ENCODE measurements at places on chromosomes 4 and X.

DNA sequence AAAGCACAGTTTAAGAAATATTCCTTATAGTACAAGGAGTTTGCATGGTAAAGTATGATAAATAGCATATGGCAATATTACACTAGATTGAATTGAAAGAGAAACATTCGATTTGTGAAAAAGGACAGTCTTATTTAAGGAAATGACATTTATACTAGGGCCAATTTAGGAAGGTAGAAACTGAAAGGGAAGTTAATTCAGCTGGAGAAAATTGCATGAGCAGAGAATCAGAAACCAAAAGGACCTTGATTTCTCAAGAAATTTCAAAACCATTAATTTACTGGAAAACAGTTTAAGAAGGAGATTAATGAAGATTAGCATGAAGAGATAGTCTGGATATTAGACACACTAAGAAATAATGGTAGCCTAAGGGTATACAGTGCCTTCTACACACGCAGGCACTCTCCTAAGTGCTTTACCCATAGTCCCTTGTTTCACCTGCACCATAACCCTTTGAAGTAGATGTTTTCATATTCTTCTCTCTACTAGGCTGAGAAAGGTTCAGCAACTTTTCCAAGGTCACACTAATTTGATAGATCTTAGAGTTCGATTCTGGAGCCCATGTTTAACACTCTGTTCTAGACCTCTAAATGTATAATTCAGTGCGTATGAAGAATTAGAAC is 259.1 kb upstream of the SLIT2 start:
- no peak for DNase-seq

- no peak for DNase-seq
Measured at GRCh38 chrX:28649541-28649940, 62.3 kb downstream of the IL1RAPL1 start.

GRCh38 chr4:159273141-159273438 is 170.2 kb downstream of the RAPGEF2 start:
- no peak for DNase-seq

DNA sequence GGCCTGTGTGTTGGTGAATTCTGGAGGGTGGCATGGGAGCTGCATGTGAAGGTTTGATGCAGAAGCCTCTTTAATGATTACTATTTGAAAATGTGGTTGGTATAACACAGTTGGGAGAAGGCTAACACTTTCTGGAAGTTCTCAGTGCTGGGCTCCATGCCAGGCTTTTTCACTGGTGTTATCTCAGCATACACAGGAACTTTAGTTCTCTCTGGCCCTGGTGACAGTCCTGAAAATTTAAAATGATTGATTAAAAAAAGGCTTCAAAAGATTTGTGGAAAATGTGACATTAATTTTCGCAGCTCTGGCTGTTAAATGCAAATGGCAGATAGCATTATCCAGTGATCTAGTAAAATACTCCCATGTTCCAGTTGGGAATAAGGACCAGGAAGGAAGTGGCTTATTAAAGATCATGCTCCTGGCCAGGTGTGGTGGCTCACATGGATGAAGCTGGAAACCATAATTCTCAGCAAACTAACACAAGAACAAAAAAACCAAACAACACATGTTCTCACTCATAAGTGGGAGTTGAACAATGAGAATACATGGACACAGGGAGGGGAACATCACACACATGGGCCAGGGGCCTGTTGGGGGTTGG is 36.6 kb downstream of the DIPK2B start:
- DNase-seq = no peak

GRCh38 chr4:163776957-163777356 is 282.5 kb downstream of the TMA16 start:
- no peak for DNase-seq

- no peak for DNase-seq
Measured at GRCh38 chr4:172412851-172413580, 599.8 kb downstream of the GALNTL6 start.

DNA sequence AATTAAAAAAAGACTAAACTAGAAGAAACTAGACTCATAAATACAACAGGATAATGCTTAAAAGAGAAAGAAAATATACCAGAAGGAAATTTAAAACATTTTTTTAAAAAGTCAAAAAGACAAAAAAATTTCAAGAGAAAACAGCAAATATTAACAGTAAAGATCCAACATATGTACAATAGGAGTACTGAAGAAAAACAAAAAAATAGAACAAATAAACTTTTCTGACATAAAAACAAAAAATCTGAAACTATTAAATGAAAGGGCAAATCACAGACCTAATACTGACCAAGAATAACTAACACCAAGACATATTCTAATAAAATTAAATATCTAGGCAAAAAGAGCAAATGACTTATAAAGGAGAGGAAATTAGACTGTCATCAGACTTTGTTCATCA is 11.5 kb downstream of the DNAJB14 start:
- no peak for DNase-seq

GRCh38 chrX:40173143-40174000 is 75.6 kb upstream of the BCOR start:
- no peak for DNase-seq

- no peak for DNase-seq
Measured at GRCh38 chrX:14832586-14832985, 40.3 kb downstream of the FANCB start.

DNA sequence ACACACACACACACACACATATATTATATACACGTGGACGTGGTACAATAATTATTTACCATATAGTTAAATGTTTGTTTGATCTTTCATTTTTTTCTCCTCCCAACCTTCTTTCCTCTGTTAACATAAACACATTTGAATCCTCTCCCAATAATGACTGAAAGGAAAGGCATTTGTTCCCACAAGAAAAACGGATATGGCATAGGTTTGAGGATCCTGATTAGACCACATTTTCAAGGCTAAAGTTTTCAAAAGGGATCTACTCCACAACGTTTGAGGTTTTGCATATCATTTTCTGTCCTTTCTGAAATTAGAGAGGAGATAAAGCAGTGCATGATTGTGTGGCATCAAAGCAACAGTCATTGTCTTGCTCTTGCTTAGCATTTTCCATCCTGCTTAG is 1883.4 kb downstream of the STIM2 start:
- DNase-seq = no peak

DNA sequence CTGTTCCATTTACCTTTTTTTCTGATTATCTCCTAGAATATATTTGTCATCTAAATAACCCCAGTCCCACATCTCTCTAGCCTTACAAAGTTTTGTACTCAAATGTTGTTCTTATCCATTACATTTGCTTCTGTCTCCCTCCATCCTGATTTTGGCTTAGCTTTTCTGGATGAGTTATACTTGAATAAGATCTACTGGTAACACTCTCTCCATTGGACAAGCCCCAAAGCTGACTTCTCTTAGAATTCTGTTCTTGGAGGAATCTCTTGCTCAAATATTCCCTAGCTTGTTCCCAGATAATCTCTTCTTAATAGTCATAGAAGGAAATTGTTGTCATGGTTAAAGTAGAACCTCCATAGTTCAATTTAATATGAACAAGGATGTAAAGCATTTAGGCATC is 115.5 kb upstream of the HS3ST1 start:
- DNase-seq = no peak

- no peak for DNase-seq
Measured at GRCh38 chr4:139142087-139142486, 34.9 kb downstream of the ELF2 start.

DNA sequence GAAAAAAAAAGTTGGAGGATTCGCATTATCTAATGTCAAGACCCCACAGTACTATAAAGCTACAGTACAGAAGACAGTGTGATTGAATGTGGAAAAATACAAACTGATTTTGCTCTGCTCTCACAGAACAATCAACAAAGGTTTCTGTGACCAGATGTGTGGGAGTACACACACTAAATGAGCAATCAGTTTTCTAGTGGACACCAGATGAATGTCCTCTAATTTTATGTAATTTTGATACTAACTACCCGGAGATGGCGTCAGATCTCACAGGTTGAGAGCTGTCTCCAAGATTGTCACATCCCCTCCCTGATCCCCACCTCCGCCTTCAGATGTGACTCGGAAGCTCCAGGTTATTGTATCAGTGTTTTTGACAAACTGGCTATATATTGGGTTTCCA is 81.9 kb upstream of the HUWE1 start:
- DNase-seq = no peak

GRCh38 chrX:123859409-123859845 is 426 bp upstream of the XIAP start:
- DNase-seq = no peak

- no peak for DNase-seq
Measured at GRCh38 chrX:137166591-137166990, 132.8 kb upstream of the GPR101 start.

GRCh38 chr4:69167300-69167699 is 47.2 kb downstream of the UGT2B11 start:
- no peak for DNase-seq

DNA sequence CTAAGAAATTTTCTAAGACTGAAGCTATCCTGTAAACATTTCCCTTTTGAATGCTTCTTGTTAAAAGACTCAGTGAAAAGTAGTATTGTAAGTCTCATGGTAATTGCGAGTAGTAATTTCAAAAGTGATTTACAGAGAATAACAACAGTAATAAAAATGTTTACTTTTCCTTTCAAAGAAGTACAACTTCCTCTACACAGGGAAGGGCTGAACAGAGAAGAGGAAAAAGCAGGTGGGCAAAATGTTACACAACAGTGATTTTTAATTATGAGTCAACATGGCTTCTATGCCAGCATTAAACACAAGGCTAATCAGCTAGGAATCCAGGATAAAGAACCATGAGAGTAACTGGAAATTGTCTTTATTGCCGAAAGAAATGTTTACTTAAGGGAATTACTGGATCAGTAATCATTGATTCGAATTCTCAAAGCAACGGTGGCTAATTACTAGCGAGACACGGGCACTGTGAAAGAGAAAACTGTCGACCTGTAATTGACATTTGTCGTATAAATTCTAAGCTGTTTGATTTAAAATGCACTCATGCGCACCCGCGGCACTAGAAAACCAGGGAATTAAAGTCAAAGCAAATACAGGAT is 15.4 kb downstream of the UTP3 start:
- DNase-seq = peak; percentile 51

- no peak for DNase-seq
Measured at GRCh38 chr4:142703694-142704309, 142.3 kb downstream of the INPP4B start.

GRCh38 chr4:123024710-123025109 is 102.3 kb upstream of the NUDT6 start:
- no peak for DNase-seq

DNA sequence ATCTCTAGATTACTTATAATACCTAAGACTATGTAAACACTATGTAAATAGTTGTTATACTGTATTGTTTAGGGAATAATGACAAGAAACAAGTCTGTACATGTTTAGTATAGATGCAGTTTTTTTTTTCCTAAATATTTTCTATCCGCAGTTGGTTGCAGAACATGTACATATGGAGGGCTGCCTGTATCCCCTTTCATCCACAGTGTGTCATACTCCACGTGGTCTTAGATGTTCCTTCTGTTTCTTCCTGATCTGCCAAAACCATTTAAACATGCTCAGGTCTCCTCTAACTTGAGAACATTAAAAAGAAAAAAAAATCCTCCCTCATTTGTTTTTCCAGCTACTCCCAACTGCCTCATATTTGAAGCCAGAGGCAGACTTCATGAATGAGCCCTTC is 14.0 kb downstream of the OCIAD1 start:
- DNase-seq = no peak

- no peak for DNase-seq
Measured at GRCh38 chr4:185969657-185970056, 99.3 kb upstream of the TLR3 start.

GRCh38 chrX:115562480-115562847 is 1.5 kb downstream of the PLS3 start:
- no peak for DNase-seq

DNA sequence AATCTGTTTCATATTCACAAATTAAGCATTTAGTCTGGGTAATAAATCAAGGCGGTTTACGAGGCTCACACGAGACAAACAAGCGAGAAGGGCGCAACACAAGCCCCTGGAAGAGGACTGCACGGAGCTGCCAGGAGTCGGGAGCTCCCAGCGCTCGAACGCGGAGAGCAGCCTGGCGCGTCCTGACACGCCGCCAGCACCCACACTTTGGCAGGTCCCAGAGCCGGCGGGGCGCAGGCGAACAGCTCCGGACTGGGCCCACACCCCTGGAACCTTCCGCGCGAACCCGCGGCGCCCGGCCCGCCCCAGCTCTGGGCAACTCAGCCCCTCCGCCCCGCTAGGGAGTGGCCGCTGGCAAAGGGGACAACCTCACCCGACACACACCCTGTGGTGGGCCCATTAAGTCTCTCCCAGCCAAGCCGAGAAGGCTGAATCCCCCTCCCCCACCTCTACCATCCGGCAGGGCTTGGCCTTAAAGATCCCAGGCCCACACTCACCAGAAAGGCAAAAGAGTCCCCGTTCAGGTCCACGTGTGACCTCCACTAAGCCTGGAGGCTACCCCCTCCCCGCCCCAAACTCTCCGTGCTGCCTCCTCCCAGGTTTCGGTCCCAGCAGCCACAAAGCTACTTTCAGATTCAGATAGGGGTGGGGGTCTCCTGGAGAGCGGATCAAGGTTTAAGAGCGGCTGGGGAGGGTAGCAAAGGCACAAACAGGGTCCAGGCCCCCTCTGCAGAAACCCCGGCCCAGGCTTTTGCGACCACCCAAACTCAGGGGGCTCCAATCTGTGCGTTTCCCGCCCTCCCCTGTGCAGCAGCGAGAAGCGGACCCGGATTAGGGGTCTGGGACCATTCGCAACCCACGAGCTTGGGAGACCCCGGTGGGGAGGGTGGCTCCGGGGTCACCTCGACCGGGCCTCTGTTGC is 47.5 kb upstream of the BCOR start:
- DNase-seq = no peak

DNA sequence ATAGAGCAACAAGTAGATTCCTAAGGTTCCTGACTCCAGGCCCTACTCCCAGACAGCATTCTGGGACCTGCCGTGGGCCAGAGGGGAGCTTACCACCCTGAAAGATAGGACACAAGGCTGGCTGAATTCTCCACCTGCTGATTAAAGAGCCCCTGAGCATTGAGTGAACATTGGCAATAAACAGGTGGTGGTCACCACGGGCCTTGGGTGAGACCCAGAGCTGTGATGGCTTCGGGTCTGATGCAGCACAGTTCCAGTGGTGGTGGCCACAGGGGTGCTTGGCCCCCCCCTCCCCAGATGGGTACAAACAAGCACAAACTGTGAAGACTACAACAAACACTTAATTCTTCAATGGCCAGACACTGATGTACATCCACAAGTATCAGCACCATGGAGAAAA is 444.6 kb downstream of the GASK1B start:
- DNase-seq = no peak

GRCh38 chr4:153518637-153519389 is 52.7 kb downstream of the TMEM131L start:
- no peak for DNase-seq

- peak; percentile 30 for DNase-seq
Measured at GRCh38 chrX:136768469-136769084, 12.2 kb downstream of the ARHGEF6 start.

Data from AG04450 (cell line).